ENCODE measurements at places on chromosomes 2 and 18.

DNA sequence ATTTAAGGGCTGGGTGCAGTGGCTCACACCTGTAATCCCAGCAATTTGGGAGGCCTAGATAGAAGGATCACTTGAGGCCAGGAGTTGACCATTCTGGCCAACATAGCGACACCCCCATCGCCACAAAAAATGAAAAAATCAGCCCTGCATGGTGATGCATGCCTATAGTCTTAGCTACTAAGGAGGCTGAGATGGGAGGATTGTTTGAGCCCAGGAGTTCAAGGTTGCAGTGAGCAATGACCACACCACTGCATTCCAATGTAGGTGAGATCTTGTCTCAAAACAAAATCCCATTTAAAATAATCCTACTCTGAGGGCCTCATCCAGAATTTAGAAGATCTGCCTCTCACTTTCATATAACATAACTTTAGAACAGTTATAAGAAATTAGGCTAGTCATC, 2.7 kb upstream of the SERTAD2 start:
- no peak for DNase-seq

- DNase-seq, result no peak
Observed at GRCh38 chr18:80119111-80119510, 10.0 kb downstream of the ADNP2 start.

DNA sequence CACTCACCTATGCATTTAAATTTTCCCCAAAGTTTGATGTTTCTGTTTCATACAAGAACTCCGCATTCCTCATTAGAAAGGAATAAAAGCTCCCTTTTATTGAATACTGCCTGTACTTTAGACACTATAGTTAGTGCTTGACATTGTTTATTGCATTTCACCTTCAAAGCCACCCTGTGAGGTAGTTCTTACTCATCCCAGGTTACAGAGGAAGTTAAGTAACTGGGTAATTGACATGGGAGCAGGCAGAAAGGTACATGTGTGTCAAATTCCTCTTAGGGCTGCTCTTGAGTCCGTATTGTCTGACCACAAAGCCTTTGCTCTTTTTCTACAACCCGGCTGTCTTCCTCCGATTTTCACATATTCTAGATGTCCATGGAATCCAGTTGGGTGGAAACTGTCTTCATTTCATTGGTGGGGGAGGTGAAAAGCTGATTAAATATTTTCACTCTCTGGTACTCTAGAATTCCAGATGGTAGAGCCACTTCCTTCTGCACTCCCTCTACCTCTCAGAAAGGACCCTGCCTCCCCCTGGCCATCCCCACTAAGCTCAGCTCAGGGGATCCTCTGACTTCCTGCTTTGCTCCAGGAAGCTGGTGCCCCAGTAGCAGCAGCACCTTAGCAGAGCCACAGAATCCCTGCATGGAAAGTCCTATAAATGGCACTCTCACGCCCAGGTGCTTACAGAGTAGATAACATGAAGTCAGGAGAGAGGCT, 319.2 kb downstream of the LRATD1 start:
- DNase-seq, result no peak

DNA sequence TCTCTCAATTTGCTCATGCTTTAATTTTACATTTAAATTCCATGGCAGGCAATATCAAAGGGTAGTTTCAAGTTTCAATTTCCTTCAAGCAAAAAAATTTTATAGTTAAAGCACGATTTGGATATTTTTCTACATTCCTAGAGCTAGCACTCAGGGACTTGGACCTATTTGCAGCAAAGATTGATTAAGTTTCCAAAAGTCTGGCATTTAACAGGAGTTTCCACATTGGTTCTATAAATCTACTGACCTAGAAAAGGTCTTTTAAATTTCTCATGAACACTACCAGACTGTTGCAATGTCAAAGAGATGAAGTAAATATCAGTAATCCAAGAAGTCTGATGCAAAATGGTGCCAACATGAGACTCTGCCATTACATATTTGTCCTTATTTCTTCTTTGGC, 253.7 kb upstream of the LINC00305 start:
- DNase-seq, result peak; percentile 8

GRCh38 chr2:119069781-119070180, 88.8 kb downstream of the C1QL2 start:
- no peak for DNase-seq

GRCh38 chr18:44887227-44887631, 206.5 kb downstream of the SETBP1 start:
- peak; percentile 42 for DNase-seq

GRCh38 chr2:127226520-127227263, 6.6 kb upstream of the CYP27C1 start:
- no peak for DNase-seq

- no peak for DNase-seq
Observed at GRCh38 chr18:49476664-49477411, 10.2 kb downstream of the C18orf32 start.

DNA sequence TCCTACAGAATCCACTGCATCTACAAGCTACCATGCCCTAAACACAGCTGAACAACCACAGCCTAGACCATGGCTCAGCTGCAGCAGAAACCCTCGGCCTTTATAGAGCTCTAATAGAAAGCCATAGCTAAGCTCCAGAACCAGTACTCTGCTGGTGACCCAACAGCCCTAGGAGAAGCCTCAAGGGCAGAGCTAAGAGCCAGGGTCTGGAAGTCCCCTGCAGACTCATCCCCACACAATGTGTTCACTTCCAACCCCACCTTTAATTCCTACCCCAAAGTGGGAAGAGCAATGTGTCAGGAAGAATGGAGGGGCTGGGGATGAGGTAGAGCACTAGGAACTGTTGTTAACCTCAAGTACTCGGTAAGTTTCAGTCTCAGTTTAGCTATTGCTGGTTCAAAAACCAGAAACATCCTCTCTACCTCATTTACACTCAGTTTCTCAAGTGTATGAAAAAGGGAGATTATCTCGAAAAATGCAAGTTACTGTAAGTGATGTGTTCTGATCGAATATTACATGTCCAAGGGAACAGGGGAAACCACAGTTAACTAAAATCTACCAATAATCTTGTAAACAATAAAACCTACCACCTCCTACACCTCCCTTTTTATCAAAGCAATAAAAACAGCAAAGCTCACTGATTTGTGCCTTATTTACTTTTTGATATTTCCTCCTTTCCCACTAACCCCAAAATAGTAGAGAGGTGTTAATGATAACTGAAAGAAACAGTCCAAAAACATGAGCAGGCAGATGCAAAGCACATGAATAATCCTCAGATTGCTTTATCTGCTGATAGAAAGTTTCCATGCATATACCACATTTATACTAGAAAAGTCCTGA, 36.2 kb downstream of the THADA start:
- DNase-seq, result no peak

GRCh38 chr18:57523171-57523956, 63.1 kb downstream of the FECH start:
- no peak for DNase-seq

- peak; percentile 33 for DNase-seq
Observed at GRCh38 chr2:109238580-109238979, 109.6 kb downstream of the SH3RF3 start.

DNA sequence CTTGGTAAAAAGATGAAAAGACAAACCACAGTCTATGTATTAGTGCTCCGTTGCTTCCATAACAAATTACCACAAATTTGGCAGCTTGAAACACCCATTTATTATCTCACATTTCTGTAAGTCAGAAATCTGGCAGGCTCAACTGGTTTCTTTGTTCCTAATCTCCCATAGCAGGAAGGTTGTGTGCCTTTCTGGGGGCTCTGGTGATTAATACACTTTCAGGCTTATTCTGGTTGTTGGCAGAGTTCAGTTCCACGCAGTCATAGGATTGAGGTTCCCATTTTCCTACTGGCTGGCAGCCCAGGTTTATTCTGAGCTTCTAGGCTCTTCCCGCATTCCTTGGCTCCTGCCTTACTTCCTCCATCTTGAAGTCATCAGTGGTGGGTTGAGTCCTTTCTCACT, 189.3 kb downstream of the ANAPC1 start:
- DNase-seq, result peak; percentile 97

GRCh38 chr2:239290618-239291474, 110.0 kb downstream of the HDAC4 start:
- no peak for DNase-seq

- no peak for DNase-seq
Observed at GRCh38 chr2:112887964-112888749, 22.8 kb upstream of the IL37 start.

DNA sequence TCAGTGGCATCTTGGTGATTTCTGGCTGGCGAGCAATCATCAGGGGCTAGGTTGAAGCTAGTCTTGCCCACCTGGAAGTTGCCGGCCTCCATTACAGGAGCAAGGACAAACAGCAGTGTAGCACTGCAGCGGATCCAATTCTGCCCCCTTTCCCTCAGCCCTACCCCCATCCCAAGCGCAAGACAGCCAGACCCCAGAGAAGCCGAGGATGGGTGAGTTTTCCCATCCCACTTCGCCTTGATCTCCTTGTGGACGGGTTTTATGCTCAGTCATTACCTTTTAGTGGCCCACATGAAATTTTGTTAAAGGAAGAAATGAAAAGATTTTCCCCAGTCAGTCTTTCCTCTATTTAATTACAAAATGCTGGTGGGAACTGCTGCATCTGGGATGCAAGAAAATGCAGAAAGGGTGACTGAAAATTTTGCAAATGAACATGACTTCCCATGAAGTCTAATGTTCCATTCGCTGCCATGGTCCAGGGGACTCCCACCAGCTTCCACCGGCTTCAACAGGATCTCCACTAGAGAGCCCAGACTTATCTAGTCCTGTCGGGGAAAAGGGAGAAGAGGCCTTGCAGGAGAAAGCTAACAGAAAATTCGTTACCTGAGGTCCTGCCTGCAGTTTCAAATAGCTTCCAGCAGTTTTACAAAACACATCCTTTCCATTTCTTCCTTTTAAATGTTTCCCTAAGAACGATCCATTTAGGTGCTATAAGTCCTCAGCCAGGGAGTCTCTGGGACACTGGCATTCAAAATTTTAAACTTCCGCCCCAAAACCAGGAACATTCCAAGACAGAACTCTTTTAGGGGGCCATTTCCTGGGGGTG, 1.9 kb upstream of the HOXD9 start:
- DNase-seq, result no peak

- no peak for DNase-seq
Observed at GRCh38 chr2:69798290-69798908, 31.1 kb upstream of the GMCL1 start.

DNA sequence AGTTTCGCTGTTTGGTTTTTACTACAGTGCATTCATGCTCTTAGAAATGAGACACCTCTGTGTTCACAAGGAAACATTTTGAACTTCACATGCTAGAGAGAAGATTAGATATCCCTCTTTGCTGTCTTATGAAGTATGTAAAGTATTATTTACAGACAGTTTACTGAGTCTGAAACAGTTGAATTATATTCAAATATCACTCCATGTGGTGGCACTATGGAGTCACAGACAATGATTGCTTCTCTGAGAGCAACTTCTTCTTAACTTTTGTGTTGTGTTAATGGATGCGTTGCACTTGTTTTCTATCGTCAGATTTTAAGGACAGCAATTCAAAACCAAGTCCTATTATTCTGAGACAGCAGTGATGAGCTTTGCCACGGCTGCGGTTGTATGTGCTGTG, 823.6 kb downstream of the GALR1 start:
- DNase-seq, result no peak

DNA sequence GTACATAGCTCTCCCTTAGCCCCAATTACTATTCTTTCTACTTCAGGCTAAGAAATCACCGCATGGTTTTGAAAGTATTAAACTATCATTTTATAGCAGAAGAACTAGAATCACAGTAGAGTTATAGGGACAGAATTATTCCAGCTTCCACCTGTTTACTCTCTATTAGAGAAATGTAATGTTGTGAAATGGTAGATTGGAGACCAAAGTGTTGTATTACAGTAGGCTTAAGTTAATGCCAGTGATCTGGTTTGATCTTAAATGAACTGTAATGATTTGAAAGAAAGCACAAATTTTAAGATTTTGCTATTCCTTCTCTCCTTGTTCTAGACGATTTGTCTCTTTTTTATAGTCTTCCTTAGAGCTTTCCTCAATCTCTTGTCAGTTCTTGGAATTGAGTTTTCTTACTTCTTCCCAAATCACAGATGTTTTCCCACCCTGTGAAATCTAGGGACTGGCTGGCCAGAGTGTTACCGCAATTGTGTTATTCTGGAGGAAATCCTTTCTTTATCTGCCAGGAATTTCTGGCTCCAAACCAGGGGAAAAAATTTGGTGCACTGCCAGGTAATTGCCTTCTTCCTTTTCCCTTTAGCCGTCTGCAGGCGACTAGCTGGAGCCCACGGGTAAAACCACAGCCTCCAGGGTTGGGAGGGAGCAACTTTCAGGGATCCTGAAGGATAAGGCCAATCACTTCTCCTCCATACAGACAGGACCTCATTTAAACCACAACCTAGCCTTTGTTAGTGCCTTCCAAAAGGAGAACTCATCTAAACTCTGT, 51.7 kb downstream of the NOP58 start:
- DNase-seq, result peak; percentile 92

DNA sequence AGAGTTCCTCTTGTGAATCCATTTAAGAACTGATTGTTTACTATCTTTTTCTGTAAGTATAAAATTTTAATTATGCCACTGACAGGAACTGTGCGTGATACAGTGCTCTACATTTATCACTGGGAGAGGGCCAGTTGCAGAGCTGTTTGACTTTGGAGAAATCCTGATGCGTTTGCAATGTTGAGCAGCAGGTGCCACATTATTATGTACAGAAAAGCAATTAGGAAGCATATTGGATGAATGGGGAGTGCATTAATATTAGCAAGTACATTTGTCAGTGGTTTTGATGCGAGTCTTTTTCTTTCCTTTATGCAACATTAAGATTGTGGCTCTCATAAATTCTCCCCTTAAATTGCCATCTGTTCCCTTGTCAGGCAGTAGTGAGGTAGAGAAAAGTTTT, 302.3 kb upstream of the FANCL start:
- DNase-seq, result no peak

- DNase-seq, result no peak
Observed at GRCh38 chr18:70671889-70672565, 383.2 kb downstream of the SOCS6 start.

- DNase-seq, result no peak
Observed at GRCh38 chr2:241769819-241770184, 6.8 kb upstream of the GAL3ST2 start.

DNA sequence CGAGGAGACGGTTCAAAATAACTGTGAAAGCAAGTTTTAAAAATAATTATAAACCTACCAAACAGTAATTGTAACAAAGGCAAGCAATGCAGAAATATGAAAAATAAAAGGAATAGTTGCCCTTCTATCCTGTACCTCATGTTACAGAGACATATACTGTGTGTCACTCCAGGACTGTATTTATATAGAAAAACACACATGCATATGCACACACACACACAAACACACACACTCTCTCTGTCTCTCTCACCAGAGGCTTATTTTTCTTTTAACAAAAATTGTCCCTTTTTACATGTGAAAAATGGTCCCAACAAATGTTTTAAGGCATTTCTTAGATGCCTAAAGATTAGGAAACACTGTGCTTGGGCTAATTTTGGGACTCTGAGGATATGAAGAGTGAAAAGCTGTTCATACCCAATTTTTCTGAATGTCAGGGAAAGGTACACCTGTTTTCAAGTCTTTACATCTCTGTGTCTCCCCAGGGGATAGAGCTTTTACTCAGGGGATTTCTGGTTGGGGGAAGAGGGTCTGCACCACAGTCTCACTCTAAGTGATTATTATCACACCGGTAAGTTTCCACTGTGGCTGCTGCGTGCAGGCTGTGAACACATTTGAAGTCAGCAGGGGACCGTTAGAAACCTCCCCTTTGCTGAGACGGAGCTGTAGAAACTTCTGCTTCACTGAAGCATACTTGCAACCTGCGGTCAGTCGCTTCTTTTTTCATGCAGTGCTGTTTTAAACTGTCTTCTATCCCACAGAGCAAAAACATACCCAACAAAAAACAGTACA, 51.4 kb upstream of the SPAG16 start:
- DNase-seq, result no peak

GRCh38 chr2:207881902-207882301, 112.2 kb upstream of the FZD5 start:
- DNase-seq, result no peak

- DNase-seq, result no peak
Observed at GRCh38 chr2:117557626-117558025, 256.9 kb upstream of the DDX18 start.
